Fibroblast of the aortic adventitia (primary cell): ENCODE measurements at places on chromosomes 7 and 10. TPM values are rescaled to one million over a fixed set of nuclear protein-coding genes. Genes with fewer than 3 reads are reported as not detected.
A peak's percentile ranks its signal among the peaks of the same experiment; 100 is the strongest.

Gene MEIG1
- not detected in 2 replicates for total RNA-seq

Gene DGKI
- total RNA-seq, result 2.0 and 4.7 TPM in 2 replicates

Gene GIMAP5
- not detected in 2 replicates for total RNA-seq

Gene LRGUK
- total RNA-seq, result 0.09 and 0.82 TPM in 2 replicates

- peak; percentile 78 for DNase-seq
Measured at GRCh38 chr10:35025916-35026315, 64.2 kb downstream of the CUL2 start.

DNA sequence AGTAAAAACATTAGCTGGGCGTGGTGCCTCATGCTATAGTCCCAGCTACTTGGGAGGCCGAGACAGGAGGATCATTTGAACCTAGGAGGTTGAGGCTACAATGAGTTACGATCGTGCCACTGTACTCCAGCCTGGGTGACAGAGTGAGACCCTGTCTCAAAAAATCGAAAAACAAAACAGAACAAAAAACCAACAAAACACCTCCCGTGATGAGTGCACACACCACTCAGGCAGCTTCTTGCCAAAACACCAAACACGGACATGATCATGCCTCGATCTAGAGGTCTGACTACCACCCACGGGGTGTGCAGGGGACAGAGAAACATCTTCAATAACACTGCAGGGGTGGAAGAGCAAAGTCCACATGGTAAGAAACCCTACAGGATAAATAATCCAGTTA lies 44.4 kb downstream of the AMZ1 start:
- DNase-seq, result no peak

DNA sequence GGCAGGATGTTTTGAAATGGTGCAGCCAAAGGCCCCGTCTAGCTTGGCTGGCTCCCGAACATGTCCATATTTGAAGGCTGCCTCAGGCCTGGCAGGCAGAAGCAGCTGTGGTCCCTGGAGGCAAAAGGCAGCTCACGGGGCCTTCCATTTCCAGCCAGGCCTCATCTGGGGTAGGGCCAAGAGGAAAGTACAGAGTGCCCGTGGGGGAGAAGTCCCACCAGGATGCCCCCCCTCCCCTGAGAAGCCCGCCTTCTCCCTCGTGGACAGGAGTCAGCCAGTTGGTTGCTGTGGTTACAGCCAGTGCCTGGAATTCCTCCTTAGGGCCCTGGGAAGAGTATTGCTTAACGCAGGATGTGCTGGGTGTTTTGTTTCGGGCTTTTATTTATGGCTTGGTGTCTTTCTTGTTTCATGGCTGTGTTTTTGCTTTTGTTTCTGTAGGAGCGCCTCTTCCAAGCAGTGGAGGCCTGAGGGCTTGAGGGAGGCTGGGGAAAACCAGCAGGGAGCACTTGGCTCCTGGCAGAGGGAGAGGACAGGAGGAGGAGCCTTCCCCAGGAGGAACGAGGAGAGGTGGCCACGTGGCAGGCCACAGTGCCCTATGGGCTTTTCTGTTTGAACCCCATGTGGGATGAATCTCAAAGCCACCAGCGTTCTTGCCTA lies 45.4 kb downstream of the CHST3 start:
- DNase-seq, result peak; percentile 99

- peak; percentile 58 for DNase-seq
Measured at GRCh38 chr10:19654576-19654975, 161.7 kb upstream of the PLXDC2 start.

DNA sequence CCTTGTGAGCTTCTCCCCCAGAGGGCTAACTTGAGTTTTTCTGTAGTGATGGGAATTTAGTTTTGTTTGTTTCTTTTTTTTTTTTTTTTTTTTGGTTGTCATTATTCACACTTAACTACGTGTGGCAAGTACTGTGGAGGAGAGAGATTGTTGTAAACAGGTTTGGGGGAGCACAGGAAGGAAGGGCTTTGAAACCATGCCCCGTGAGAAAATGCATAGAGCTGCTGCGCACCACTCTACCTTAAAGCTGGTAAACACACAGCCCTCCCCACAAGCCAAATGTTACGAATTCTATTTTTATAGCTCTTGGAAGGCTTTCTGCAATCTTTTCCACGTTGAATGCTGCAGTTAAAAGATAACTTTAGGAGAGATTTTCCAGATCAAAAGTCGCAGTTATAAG lies 76.2 kb downstream of the ZNF22 start:
- no peak for DNase-seq

GRCh38 chr7:14596421-14596820 lies 306.1 kb downstream of the DGKB start:
- peak; percentile 30 for DNase-seq

- no peak for DNase-seq
Measured at GRCh38 chr7:89593125-89593524, 561.1 kb upstream of the STEAP1 start.

DNA sequence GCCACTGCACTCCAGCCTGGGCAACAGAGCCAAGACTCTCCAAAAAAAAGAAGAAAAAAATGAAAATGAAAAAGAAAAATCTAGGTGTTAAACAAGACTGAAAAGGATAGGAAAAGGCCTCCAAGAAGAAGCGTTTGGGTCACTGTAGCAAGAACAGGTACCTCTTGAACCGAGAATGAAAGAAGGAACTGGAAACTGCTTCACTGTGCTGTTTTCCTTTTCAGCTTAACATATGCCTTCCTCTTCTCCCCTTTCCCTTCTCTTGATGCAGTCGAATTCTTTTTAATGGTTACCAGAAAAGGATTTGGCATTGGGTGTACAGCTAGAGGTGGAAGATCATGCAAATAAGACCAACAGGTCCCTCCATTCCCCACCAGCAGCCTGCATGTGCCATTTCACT lies 28.1 kb downstream of the LRRC4 start:
- DNase-seq, result no peak

GRCh38 chr10:58173391-58173790 lies 94.3 kb downstream of the IPMK start:
- no peak for DNase-seq

DNA sequence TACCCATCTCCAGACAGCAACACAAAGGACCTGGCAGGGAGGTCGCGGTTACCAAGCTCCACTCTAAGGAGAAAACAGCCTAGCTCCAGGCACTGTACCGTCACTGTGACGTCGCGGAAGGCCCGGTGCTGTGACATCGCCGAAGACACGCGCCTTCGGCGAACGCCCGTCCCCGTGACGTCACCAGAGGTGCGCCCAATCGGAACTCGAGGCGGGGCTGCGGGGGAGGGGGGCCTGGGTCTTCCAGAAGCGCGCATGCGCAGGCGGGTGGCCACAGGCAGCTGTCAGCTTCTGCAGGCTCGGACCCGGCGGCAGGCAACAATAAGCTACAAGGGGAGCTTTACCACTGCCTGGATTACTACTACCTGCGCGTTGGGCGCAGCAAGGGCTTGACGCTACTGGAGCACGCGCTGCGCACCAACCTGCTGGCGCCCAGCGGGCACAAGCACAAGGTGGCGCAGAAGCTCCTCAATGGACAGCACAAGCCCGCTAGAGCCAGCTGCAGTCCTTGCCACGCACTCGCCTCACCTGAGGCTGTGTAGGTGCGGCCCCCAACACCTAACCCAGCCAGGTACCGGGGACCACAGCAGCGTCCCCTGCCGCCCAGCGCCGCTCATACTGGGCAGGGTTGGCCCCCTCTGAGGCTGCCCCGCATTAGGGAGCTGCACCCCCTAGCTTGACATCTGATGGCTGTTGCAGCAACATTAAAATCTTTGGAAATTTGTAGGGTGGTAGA lies 208.4 kb downstream of the TPST1 start:
- peak; percentile 48 for DNase-seq

DNA sequence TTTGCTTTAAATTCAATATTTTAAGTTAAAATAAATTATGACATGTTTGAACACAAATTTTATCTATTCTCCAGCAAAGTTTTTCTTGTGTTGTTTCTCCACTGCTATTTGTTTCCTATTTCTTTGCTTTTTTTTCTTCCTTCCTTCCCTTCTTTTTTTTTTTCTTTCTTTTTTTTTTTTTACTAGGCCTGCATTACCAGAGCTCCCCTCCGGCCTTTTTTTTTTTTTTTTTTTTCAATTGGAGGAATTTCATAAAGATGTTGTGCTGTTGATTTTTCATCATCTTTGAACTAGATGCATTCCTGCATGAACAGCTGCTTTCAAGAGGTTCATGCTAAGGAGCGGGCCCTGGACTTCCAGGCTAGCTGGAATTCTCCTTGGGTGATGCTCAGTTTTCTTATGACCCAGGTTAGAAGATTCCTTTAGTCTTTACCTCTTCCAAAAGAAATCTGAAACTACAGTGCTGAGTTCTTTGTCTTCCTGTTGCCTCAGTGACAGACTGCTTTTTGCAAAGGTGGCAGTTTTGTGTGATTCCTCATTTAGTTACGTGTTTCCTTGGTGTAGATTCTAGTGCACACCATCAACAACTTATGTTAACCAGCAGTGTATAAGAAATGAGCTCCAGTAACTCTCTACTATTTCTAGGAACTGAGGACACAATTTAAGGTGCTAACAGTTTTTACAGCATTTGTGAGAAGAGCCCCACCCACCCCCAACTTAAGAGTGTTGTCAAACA lies 4.8 kb upstream of the CAMK1D start:
- DNase-seq, result no peak

DNA sequence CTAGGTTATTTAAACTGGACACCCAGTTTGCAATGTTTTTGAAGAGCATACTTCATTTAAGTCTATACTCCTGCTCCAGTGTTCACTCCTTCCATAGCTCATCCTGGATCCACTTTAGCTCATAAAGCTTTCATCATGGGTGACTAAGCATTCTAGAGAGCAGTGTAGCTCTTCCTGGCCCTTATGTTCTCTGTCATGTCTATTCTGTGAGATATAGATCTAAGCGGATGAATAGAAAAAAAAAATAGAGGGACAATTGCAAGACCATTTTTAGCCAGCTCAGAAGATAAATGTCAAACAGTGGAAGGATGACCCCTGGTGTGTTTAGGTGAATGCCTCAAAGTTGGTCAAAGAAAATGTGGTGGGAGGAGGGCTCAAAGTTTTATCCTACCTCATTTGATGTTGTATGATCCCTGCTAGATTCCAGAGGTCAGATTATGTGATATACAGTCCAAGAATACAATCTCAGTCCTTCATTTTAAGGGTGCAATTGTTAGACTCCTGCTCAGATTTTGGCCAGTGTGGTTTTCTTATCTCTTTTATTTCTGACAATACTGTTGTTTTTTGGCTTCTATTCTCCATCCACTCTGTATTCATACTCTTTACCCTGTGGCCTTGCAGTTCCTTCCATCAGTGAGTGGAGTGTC lies 7.5 kb upstream of the HECW1 start:
- no peak for DNase-seq

- no peak for DNase-seq
Measured at GRCh38 chr10:11112718-11113117, 95.0 kb downstream of the CELF2 start.

DNA sequence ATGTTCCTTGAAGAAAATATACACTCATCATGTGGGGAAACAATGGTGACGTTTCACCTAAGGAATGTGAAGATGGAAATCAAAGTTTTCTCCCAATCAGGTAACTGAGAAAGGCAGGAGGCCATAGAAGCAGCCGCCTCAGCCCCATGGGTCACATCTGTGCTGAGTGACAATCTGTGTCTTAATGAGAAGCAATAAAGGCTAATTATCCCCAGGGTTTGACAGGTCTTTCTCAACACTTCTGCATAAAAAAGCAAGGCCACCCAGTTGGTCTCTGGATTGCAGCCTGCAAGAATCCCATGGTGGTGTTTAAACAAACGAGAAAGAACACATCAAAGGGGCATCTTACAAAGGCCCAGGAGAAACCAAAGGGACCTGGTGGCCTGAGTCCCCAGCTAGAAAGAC lies 91.1 kb upstream of the TNS3 start:
- DNase-seq, result no peak

- DNase-seq, result peak; percentile 88
Measured at GRCh38 chr10:50393784-50394467, 142.6 kb upstream of the ASAH2 start.

- no peak for DNase-seq
Measured at GRCh38 chr7:8121243-8121642, 140.7 kb downstream of the ICA1 start.

- DNase-seq, result no peak
Measured at GRCh38 chr7:4015371-4015770, 666.7 kb upstream of the FOXK1 start.

GRCh38 chr10:72316386-72316700 lies 38.4 kb downstream of the DNAJB12 start:
- no peak for DNase-seq
